A549 treated with DMSO at 1 μM for 4 hours (cell line): ENCODE measurements at places on chromosomes 13 and 19. TPM values are rescaled to one million over a fixed set of nuclear protein-coding genes. Genes with fewer than 3 reads are reported as not detected.

Gene IL4I1
- 0.58 to 1.2 TPM (median 0.76 TPM) in 5 replicates for total RNA-seq

Gene NOVA2
- 0.08 to 0.13 TPM (median 0.12 TPM) in 5 replicates for total RNA-seq

Gene KL
- 0.01 to 0.03 TPM (median 0.03 TPM) in 3 of 5 replicates, not detected in the others for total RNA-seq

Gene DGKH
- total RNA-seq = 3.9 to 6.3 TPM (median 6.0 TPM) in 5 replicates

Gene GRIK5
- 0.41 to 0.65 TPM (median 0.54 TPM) in 5 replicates for total RNA-seq
